ENCODE measurements at places on chromosomes 11 and 22.

DNA sequence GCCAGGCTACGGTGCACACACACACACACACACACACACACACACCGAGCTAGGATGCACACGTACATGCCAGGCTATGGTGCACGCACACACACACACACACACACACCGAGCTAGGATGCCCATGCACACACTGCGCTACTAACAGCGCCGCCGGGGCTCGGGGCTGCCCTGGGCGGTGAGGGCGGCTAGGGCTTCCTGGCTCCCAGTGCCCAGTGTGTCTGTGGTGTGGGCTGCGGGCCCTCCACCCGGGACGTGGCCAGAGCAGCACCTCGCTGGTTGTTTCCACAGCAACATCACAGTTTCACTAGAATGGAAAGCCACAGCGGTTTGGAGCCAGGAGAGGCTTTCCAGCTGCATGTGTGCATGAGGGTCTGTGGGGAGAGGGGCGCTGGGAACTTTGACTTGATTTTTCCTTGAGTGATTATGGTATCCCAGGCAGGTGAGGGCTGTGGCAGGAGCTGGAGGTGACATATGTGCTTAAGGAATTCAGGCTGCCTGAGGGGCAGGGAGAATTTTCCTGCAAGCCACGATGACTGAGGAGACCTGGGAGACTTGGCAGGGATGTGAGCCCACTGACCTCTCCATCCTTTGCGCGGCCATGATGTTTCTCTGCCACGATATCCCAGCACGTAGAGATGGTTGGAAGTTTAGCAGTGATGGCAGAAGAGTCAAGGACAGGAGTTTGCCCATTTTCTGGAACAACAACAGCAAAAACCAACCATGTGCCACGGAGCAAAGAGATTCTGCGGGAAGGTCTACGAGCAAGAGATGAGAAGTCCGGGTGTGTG, 195.9 kb downstream of the SNX19 start:
- DNase-seq = no peak

GRCh38 chr11:69869311-69869939, 50.2 kb upstream of the FGF3 start:
- no peak for DNase-seq

- DNase-seq = no peak
These were observed 380.7 kb downstream of the MN1 start for GRCh38 chr22:27420817-27421361.

GRCh38 chr22:28141614-28142013, 222.6 kb upstream of the PITPNB start:
- DNase-seq = no peak

GRCh38 chr11:10758957-10759356, 7.9 kb downstream of the CTR9 start:
- DNase-seq = no peak

DNA sequence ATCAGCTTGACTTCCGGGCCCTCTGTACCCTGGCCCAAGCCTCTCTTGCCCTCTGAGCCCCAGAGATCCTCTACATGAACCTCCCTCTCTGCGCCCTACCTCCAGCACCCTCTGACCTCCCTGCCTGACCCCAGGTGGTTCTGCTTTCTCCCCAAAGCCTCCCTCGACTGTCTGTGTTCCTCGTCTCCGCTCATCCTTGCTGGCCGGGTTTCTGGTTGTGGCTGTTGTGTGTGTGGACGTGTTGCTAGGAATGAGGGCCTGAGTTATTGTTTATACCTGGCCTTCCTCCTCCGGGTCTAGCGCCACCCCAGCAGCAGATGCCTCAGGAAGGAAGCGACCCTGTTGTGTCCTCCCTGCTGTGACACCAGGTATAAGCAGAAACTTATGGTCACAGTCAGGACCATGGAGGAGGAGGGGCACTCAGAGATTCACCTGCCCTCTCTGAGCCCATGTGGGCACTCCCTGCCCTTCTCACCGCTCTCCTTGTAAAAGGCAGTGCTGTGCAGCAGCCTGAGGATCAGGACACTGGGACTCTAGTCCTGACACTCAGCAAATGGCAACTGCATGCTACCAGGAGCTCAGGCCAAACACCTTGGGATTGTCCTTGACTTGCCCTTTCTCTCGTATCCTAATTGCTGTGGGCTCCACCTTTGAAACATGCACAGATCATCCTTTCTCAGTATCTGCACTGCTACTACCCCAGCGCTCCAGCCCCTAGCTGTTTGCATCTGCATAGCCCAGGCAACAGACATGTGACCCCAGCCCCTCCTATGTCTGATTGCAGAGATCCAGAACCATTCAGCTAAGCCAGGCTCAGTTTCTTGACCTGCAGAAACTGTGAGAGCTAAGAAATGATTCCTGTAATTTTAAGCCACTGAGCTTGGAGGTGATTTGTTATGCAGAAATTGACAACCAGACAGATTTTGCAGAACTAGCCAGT, 140.1 kb downstream of the ST3GAL4 start:
- DNase-seq = no peak

DNA sequence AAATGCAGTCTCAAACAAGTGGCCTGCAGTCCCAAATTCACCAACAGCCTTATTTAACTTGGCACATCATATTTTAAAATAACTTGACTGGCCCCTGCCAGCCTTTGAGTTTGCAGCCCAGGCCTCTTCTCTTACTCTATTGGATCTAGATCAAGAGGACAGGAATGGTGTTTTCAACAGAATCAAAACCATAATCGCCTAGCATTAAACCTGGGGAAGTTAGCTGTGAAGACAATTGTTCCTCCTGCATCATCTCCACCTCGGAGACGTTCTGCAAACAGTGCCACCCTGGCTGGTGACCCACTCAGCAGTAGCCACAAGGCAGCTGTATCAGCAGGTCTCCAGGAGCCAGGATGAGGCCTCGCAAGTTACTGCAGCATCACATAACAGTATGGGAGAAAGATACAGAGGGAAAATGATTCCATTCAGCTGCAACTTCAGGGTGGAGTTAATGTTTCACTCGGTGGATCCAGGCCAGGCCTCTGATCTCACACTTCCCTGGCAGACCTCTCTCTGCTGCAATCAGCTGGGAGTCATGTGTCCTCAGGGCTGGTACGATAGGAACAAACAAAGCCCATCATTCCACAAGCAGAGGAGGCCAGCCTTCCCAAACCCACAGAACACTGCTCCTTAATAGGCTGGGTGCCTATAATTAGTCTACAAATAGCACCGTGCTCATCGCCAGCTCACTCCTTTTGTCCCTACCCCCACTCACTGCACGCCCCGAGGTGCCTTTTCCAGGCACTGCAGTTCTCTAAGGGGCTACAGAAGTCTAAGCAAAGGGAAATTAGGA, 18.6 kb upstream of the SCN2B start:
- DNase-seq = no peak

DNA sequence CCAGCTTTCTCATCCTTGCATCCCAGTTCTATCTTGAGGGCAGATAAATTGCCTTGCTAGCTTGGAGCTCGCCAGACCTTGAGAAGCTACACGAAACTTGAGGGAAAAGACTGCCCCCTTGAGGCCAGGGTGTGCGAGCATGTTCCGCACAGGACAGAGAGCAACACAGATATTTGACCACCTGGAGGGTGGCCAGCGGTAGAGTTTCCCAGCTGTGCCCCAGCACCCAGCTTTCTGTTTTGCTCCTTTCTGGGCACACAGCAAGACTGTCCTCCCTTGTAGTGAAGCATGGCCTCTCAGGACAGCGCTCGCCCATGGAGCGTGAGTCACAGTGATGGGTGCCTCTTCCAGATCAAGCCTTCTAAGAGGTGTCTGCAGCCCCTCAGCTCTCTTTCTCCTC, 23.5 kb downstream of the SPATA19 start:
- peak; percentile 40 for DNase-seq

DNA sequence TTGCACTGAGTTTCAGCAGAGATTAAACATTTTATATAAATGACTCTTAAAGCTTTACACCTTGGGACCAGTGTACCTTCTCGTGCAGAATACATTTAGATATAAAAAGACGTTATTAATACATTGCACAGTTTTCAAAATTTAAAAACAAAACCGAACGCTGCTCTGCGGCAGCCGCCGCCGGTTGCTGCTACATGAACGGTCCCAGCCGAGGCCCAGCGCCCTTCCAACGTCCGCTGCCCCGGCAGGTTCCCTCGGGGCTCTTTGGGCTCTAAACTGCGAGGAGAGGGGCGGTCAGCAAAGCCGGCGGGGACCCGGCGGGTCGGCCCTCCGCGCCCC, 2.0 kb downstream of the CDKN1C start:
- DNase-seq = no peak

- DNase-seq = no peak
These were observed 127.4 kb upstream of the ANO5 start for GRCh38 chr11:22065472-22065871.

- peak; percentile 71 for DNase-seq
These were observed 35.0 kb downstream of the PPFIBP2 start for GRCh38 chr11:7548659-7549274.

DNA sequence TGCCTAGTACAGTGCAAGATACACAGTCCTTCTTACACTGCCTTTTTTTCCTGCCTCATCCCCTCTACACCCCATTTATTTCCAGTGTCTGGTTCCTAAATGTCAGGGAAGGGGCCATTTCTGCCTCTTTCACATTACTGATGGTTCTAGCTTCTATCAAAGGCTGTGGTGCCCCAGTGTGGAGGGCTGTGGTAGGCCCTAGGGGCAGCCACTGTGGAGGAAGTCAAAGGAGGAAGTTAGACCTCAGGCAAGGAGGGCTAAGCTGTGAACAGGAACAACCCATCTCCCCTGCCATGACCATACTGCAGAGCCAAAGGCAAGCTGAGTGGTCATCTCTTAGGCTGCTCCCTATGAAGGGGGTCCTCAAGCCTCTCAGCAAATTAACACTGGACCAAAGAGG, 81.9 kb upstream of the CRTAM start:
- DNase-seq = no peak

GRCh38 chr11:14872032-14872431, 20.0 kb downstream of the CYP2R1 start:
- DNase-seq = no peak

- peak; percentile 36 for DNase-seq
These were observed 53.3 kb upstream of the PTPN5 start for GRCh38 chr11:18844753-18845367.

- DNase-seq = peak; percentile 86
These were observed 69.4 kb upstream of the FGF3 start for GRCh38 chr11:69888483-69889181.

GRCh38 chr11:130554241-130555055, 106.0 kb downstream of the ADAMTS15 start:
- no peak for DNase-seq

DNA sequence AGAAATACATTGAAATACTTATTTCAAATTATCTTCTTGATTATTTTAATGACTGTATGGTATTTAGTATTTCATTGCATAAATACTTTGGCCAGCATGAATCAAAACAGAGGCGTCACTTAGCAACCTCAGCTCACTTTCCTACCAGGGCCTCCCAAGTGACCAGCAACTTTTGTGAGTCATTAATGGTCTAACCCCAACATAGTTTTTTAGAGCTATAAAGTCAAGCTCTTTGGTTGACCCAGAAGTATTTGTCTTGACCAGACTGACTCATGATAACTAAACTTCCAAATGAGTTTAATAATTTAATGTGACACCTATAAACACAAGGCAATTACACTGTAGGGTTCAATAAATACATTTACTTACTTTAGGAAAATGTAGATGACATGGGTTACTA, 27.9 kb upstream of the RBMXL2 start:
- DNase-seq = no peak

- DNase-seq = no peak
These were observed 138.1 kb downstream of the PGR start for GRCh38 chr11:100991541-100991940.

DNA sequence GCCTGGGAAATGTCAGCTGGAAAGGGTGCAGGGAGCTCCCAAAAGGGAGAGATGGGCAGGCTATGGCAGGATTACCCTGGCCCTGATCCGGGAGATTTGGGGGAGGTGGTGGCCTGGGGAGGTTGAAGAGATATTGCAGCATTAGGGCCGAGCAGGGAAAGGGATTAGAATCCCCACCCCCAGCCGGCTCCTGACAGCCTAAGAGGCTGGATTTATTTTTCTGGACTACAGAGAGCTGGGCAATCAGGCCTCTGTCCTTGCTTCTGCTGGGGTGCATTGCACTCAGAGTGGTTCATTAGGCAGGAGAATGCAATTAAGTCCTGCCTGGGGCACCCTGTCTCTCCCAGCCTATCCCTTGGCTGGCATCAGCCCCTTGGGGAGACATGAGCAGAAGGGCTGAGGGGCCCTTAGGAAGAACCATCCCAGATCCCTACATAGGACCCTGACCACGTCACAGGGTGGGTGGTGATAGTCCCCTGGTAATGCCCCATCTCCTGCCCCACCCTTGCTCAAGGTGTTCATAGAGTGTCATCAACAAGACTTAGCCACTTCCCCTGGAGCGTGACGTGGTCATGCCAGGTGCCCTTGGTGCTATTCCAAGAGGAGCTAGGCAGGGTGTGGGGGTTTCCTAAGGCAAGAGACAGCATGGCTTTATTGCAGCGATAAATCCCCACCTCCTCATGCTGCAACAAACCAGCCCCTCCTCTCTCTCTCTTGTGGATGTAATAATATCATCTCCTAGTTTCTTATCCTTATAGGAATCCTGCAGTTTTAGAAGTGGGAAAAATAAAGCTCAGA, 38.4 kb upstream of the KLHL35 start:
- no peak for DNase-seq

DNA sequence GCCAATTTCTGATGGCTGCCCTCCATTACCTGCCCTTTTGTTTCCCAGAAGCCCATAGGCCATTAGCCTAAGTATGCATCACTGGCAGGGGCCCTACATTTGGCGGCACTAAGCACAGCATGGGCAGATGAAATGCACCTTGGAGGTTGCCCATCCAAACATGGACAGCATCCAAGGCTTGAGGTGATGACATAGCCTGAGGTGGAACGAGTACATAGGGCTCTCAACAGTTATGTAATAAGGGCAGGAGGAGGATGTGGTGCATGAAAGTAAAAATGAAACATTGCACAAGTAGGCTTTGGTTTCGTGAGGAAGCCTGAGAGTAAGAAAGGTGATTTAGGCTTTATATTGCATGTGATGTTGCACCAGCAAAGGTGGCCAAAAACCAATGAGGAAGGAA, 148.1 kb downstream of the FAM76B start:
- no peak for DNase-seq

- DNase-seq = no peak
These were observed 13.5 kb upstream of the PLAAT4 start for GRCh38 chr11:63523151-63523550.

DNA sequence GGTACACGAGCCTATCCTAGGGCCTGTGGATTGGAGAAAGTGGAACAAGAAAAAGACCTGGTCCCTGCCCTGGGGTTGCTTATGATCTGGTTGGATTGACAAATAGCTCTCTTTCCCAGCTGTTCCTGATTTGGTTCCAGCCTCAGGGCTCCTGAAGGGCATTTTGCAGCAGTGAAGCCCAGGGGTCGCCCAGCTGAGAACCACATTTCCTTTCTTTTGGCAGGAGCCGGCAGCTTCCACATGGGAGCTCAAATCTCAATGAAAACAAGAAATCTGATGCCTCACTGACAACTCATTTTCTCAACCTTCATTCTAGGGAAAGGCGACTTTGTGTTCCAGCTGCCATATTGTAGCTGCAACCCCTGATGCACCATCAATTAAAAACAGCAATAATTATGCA, 140.6 kb upstream of the CADM1 start:
- no peak for DNase-seq

DNA sequence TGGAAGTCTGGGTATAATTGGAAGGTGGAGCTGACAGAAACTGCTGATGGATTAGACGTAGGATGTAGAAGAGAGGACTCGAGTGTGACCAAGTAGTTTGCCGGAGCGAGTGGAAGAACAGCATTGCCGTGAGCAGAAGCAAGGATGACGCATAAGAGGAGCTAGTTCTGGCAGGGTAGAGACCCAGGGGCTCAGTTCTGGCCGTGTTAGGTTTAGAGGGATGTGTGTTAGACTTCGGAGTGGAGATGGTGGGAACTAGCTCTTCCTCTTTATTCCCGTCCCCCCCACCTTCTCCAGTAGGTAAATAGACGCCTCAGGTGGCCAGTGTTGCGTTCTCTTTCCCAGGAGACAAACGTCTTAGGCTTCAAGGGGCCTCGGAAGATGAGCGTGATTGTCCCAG, 19.1 kb downstream of the TUB start:
- no peak for DNase-seq

All from HAP-1 (cell line).